Muscle of arm (tissue), 14 donors: ENCODE measurements at places on chromosomes 2 and 18.

DNA sequence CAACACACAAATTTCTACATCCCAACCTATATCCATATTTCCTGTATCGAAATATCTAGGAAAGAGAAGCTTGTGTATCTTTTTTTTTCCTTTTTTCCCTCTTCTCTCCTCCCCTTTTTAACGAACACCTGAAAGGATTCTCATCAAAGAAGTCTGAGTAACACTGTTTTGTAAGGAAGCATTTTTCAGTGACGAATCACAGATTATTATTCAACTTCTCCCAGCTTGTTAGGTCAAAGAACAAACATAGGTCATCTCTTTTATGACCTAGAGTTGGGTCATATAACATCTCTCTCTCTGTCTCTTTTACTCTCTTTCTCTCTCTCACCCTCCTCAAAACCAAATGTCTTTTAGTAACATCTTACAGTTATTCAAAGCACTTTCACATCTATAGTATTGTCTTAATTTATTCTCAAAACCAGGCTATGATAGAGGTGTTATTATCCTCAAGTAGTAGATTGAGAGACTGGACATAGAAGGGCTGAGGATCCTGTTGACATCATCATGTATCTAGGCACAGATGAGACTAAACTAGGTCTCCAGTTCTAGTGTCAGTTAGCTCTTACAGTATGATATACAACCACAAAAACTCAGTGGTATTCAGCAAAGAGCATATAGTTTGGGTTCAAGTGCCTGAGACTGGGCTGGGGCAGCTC lies 80.1 kb upstream of the SPOPL start:
- DNase-seq = no peak

GRCh38 chr2:208042041-208042440 lies 16.7 kb upstream of the PLEKHM3 start:
- no peak for DNase-seq

DNA sequence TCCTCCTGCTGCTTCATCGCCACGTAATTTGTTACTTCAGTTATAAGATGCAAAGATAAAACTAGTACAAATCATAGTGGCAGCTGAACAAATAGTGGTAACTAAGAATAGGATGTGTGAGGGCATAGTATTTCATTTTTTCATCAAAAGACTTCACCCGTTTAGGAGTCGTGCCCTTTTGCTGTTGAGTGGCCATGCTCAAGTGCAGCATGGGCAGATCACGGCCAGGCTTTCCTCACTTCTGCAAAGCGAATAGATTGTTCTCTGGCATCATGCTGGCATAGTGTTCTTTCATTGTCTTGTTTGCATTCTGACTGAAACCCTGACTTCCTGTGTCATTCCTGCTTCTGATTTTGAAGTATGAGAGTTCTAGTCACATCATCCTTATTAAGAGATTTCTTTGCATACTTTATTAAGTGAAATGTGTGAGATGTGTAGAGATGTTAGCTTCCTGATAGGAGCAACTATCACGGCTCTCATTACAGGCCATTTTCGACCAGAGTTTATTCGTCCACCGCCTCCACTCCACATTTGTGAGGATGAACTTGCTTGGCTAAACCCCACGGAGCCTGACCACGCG lies 11.8 kb downstream of the CNOT11 start:
- no peak for DNase-seq

GRCh38 chr2:3745920-3746319 lies 42.5 kb downstream of the DCDC2C start:
- DNase-seq = no peak

DNA sequence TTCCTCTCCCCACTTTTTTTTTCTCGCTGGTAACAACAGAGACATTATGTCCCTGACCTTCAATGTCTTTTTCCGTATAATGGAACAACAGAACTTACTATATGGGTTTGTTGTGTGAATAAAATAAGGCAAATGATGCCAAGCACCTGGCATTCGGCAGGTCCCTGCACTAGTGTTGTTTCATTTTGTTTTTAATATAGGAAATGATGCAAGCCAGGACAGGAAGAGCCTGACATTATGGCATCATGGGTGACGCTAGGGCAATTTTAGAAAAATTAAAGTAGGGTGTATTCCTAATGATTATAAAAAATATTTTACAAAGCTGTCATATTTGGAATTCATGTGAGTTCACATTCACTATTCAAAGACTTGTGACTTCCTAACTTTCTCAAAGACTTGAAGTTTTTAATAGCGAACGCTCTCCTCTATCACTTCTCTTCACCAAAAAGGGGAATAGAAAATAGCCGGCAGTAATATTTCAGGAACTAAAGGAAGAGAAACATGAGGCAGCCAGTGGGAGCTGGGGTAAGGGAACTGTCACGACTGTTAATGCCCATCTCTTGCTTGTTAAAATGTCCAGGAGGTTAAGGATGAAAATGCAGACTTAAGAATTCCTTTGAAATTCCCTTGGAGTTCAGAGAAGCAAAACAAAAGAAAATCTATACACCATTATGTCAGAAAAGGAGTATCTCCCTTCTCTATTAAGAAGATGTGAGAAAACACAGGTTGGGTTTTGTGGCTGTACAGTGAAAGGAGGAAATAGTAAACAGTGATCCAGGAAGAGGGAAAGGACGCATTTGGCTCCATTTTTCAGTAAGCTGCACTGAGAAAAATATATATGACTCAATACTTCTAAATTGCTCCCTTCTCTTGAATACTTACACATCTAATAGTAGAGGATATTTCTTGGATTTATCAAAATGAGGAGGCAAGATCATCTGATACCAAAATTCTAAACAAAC lies 60.2 kb downstream of the DPP4 start:
- no peak for DNase-seq
